ENCODE measurements at places on chromosomes 2 and 18.
A peak's percentile ranks its signal among the peaks of the same experiment; 100 is the strongest.

DNA sequence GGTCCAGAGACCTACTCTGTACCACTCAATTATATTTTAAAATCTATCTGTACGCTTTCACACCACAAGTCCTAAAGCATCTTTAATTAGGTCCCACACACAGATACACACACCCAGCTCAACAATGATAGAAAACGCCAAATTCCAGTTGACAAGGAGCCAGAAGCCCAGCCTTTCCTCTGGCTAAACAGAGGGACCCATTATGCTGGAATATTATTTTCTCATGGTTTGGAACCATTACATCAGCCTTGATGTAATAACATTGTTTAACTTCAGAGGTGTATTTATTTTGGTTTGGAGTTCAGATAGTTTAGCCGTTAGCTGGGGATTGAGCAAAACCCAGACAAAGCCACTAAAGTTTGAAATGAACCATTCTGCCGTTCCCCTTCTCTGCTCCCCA lies 14.0 kb upstream of the INHBB start:
- DNase-seq, result no peak

DNA sequence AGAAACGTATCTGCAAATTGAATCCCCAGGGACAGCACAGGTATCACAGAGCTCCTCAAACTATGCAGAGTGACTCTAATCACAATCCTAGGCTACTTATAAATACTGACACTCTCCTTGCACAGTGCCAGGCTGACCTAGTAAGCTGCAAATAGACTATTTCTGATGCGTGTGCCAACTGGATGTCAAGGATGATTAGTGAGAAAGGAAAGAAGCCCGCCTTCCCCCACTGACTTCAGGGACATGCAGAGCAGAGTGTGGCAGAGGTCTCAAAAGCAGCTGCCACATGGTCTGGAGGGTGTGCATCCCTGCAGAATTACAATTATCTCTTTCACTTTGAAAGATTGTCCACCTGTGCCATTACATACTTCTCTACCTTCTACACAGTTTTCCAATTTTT lies 235.6 kb downstream of the CPS1 start:
- no peak for DNase-seq

DNA sequence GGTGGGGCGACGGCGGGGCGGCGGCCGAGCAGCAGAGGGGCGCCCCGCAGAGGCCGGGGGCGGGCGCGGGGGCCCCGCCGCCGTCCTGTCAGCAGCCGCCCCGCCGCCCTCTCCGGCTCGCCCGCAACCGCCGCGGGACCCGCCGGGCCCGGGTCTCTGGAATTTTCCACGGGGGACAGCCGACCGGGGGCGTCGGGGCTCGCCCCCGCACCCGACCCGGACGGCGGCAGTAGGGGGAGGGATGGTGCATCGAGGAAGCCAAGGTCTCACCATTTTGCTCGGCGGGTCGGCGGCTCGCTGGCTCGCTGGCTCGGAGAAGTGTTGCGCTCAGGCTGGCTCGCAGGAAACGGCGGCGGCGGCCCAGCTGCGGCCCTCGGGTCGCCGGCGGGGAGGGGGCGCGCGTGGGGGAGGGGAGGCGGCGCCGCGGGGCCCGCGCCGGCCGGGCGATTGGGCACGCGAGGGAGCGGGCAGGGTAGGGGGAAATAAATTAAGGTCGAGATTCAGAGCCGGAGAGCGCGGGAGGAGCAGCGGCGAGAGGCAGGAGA lies 405 bp downstream of the PPP3R1 start:
- peak; percentile 5 for DNase-seq

DNA sequence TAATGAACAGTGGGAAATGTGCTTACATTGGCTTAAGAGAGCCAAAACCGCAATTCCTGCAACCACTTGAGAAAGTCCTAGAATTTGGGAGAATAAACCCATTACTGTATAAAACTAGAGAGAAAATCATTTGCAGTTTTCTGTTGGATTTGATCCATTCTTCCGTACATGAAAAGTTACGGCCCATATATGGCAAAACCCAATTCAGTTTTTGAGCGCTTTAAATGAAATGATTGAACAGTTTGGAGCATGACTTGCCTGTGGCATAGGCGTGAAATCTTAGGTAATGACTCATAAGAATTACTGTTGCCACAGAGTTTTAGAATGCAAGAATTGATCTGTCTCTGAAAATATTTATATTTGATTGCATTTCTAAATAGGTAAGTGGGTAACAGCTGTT lies 52.0 kb downstream of the PHLPP1 start:
- no peak for DNase-seq

DNA sequence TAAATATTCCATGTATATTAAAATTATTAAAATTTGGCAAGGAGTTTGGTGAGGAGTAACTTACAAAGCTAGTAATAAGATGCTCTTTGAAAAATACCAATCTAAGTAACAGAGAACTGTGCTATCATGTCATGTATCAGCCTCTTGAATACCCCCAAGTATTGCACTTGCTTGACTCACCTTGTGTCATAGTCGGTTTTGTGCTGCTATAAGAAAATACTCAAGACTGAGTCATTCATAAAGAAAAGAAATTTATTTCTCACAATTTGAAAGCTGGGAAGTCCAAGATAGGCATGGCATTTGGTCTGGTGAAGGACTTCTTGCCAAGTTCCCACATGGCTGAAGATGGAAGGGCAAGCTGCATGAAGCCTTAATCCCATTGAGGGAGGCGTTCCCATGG lies 179.2 kb downstream of the MEMO1 start:
- no peak for DNase-seq

DNA sequence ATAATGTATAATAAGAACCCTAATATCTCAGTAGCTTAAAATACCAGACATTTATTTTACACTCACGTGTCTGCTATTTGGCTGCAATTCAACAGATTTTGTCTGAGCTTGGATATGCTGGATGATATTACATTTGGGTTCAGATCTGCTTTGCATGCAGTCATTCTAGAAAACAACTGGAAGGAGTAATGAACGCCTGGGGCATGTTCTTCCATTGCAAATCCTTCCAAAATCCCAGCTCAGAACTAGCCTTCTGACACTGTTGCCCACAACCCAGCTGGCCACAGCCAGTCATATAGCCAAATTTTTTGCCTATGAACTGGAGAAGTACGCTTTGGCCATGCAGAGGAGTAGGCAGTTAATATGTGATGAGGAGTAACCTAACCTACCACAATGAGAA lies 597.8 kb upstream of the VRK2 start:
- no peak for DNase-seq

- DNase-seq, result no peak
Measured at GRCh38 chr2:26324903-26325302, 21.0 kb upstream of the SELENOI start.

GRCh38 chr18:69968039-69968438 lies 20.4 kb upstream of the CD226 start:
- no peak for DNase-seq

GRCh38 chr2:189698020-189698887 lies 23.8 kb downstream of the ANKAR start:
- DNase-seq, result no peak

DNA sequence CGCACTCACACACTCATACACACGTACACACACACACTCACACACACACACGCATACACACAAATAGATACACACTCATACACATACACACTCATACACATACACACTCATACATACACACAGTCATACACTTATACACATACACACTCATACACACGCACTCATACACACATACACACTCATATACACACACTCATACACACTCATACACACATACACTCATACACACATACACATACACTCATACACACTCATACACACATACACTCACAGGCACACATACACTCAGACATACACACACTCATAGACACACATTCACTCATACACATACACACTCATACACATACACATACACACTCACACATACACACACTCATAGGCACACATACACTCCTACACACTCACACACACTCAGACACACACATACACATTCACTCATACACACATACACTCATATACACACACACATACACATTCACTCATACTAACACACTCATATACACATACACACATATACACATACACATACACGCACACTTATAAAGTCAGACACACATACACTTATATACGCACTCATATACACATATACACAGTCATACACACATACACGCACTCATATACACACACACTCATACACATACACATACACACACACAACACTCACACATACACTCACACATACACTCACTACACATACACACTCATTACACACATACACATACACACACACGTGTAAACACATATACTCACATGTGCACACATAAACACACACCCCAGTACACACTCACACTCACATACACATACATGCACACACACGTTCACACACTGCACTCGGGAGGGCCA lies 28.7 kb downstream of the KCNIP3 start:
- no peak for DNase-seq

DNA sequence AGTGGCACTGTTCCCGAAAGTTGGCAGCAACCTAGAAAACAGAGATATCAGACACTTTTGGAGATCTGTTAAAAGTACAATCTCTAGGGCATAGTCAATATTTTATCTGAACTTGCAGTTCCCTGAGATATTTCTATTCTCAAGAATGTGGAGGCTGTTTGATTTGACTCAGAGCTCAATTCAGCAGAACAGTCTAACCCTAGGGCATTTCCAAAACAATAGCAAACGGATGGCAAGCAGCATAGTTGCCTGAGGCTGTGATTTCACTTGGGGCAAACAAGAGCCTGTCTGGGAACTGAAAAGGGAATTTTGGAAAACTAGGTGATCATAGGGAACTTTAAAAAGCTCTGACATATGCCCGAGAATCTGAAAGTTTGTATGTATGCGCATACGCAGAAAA lies 772.8 kb upstream of the LRRTM1 start:
- no peak for DNase-seq

- no peak for DNase-seq
Measured at GRCh38 chr18:13617826-13618515, 108.4 kb downstream of the FAM210A start.

GRCh38 chr2:197604117-197604860 lies 71.1 kb downstream of the RFTN2 start:
- DNase-seq, result no peak

DNA sequence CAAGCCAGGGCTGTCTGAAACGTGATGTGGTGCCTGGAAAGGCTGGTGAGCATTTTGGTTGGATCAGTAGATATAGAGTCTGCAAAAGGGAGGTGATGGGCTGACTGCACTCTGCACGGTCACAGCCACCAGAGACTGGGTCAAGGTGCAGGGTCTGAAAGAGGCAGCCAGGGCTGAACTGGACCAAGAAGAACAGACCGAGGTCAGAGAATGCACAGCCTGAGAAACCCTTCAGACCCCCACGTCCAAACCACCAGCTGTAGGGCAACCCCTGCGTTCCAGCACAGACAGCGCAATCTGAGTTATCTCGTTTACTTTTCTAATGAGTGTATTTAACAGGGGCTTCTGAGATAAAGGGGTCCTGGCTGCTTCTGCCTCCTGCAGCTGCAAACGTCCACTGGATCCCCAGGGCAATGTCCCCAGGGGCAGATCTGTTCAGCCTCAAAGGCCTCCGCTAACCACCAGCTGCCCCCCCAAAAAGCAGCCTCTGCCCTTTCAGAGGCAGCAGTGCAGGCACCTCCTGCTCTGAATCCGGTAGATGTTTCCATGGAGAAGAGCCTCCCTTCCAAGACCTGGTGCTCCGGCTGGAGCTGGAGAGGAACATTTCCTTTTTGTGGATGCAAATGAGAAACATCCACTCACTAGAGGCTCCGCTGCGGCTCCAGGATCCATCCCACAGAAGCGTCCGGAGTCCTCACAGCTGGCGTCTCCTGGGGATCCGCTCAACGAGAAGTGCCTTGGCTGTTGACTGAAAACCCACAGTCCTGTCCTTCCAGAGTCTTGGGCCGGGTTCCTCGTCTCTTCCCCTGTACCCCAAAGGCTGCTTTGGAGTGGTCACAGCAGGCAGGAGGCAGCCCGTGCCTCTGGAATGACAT lies 970 bp upstream of the KCNG2 start:
- no peak for DNase-seq

DNA sequence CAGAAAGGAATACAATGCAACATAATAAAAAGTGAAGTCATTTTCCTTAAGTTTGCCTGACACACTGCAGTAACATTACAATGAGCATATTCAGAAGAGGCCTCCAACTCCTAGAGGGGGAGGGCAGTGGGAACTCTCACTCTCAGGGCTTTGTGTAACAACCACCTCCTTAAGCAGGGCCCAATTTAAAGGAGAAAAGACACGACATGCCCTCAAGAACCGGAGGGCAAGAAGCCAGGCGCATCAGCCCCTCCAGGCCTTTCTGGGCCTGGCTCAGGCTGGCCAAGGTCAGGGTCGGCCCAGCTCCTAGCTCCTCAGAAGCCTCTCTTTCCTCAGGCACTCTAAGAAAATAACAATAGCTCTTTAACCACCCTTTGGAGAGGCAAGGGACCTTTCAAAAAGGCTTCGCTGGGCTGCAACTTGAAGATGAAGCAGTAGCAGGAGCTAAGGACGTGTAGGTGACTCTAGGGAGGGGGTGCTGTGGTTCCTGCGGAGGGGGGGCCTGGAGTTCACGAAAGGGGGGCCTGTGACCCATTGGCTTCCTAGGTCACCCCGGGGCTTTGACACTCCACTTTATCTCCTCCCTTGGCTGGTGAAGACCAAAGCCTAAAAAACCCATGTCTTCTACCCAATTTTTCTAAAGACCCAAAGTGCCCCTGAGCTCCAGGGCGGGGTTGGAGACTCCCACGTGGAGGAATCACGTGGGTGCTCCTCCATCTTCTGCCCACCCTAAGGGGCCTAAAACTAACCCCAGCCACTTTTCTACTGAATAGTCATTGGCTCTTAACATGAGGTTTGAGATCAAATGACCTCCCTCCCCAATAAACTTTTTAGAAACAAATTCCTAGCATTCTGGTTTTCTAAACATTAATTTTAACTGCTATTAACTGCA lies 13.3 kb downstream of the SERTAD2 start:
- DNase-seq, result no peak

DNA sequence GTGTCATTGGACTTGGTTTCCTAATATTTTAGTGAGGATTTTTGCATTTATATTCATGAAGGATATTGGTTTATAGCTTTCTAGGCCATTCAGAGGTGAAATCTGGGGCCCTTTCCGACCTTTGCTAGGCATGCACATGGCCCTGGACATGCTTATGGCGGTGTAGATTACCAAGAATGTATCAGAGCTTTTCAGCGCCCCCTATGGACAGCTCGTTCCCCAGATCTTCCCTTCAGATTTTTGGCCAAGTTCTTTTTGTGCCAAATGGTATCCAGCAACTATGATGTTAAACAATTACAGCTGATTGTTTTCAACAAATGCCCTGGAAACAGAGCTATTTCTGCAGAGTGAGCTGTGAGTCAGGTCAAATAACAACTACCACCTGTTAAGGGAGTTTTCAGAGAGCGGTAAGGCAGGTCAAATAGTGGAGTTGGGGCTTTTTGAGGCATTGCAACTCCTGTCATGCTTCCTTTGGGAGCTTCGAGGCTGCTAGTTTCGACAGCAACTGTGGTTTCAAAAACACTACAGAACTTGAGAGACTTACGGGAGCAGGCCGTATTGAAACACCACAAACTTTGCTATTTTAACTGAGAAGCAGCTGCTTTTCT lies 188.3 kb downstream of the ZNF516 start:
- DNase-seq, result no peak

DNA sequence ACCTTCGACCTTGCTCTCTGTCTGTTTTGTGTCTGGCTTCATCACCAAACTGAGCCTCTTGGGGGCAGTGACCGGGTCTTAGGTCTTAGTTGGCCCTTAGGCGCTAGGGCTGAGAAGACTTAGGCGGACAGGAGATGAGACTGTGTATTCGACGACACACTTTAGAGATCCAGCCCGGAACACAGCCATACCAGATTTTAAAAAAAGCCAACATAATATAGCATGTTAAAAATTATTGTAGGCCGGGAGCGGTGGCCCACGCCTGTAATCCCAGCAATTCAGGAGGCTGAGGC lies 9.5 kb upstream of the PROC start:
- no peak for DNase-seq

GRCh38 chr18:63836456-63836855 lies 51.0 kb upstream of the SERPINB2 start:
- DNase-seq, result no peak

GRCh38 chr2:16187482-16187817 lies 247.1 kb downstream of the MYCN start:
- DNase-seq, result no peak

All from activated CD8-positive, alpha-beta memory T cell treated with anti-CD3 and anti-CD28 coated beads for 48 hours (primary cell).